Fibroblast of the aortic adventitia (primary cell): ENCODE measurements at places on chromosomes 2 and 18. TPM values are rescaled to one million over a fixed set of nuclear protein-coding genes. Genes with fewer than 3 reads are reported as not detected.

HAAO gene
- 0.90 and 5.4 TPM in 2 replicates for total RNA-seq

ZNF236 gene
- 13.6 and 21.2 TPM in 2 replicates for total RNA-seq

KIAA2012 gene
- total RNA-seq: not detected in 2 replicates

ATP6V1B1 gene
- 0.09 and 0.57 TPM in 2 replicates for total RNA-seq

MYL1 gene
- not detected in 2 replicates for total RNA-seq

TCF7L1 gene
- 3.5 and 3.7 TPM in 2 replicates for total RNA-seq

MAL gene
- total RNA-seq: not detected in 2 replicates

SCYGR4 gene
- not detected in 2 replicates for total RNA-seq

SNRNP27 gene
- total RNA-seq: 49.4 and 53.6 TPM in 2 replicates

PLCL1 gene
- 12.4 and 17.7 TPM in 2 replicates for total RNA-seq

PDCD1 gene
- total RNA-seq: not detected in 2 replicates
